ENCODE measurements at places on chromosomes 4 and X.

GRCh38 chr4:42906891-42907759 is 14.6 kb downstream of the GRXCR1 start:
- DNase-seq, result no peak

- no peak for DNase-seq
These were observed 206.7 kb downstream of the RASL11B start for GRCh38 chr4:53068755-53069330.

DNA sequence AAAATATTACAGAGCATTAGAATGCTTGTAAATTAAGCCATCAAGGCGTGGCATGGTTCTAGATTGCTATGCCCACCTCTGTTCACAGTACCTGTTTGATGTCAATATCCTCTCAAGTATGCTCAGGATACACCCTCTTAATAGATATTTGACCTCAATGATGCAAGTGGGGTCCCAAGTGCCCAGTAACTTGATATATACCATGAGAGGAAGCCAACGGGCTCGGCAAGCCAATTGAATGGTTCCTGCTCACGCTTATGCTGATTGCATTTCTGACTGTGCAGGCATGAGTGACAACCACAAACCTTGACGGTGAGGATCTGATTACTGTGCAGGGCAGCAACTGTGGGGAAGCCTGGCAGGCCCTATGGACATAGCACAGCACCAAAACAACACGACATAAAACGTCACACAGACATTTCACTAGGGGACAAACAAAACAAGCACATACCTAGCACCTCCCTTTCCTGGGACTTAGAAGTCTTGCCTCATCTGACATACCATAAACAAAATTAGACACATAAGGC is 179.1 kb upstream of the ETNPPL start:
- no peak for DNase-seq

DNA sequence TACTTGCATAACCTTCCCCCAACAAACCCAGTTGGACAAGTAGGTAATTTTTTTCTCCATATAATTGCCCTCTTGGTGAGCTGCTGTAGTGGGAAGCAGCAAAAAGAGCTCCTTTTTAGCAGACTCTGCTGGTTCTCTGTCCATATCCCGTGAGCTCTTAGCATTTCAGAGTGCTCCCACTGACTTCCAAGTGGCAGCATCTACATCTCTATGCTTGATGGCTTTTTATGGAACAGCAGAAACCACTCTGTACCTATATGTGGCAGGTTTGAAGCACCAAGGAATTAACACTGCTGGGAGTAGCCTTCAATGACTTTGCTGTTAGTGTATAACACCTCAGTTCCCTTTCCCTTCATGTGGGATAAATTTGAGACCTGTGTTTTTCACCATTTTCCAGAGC is 168.4 kb upstream of the NHS start:
- no peak for DNase-seq

DNA sequence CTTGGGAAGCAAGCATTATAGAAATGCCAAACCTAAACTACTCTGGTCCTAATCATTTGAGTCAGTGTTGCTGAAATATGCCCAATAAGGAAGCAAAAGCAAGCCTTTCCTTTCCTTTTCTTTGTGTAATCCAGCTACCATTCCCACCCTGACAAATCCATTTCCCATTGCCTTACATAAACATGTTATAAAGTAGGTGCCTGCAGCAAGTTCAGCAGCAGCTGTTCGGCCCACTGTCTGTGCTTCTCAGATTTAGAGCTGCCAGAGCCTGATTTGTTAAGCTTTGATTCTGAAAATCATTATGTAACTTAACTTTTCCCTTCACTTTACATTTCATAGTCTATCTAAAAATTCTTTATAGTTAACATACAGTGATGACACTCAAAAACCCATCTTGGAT is 148.6 kb downstream of the EPHA5 start:
- DNase-seq, result no peak

DNA sequence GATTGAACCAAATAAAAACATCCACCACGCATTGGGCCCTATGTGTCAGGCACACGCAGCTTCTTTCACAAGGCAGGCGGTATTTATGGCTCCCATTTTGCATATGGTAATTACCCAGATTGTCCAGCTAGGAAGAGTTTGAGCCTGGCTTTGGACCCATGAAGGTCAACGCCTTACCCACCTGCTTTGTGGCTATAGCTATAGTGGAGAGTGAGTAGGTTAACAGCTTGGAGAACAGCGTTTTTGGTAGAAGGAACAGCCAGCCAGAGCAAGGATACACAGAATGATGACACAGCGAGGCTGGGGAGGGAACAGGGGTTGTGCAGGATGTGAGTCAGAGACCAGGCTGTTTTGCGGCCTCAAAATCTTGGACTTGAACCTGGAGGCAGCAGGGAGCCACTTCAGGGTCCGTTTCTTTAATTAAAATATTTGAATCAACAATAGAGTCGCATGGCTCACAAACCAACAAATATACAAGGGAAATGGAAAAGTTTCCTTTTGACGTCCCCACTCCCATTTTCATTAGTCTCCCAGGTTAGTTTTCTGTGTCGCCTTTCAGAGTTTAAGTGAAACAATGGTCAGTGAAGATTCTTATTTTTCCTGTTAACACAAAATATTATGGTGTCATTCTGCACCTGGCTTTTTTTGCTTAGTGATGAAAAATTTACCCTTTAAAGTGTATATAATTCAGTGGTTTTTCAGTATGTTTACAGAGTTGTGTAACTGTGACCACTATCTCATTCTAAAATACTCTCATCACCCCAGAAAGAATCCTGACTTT is 118.2 kb upstream of the STX18 start:
- peak; percentile 73 for DNase-seq

DNA sequence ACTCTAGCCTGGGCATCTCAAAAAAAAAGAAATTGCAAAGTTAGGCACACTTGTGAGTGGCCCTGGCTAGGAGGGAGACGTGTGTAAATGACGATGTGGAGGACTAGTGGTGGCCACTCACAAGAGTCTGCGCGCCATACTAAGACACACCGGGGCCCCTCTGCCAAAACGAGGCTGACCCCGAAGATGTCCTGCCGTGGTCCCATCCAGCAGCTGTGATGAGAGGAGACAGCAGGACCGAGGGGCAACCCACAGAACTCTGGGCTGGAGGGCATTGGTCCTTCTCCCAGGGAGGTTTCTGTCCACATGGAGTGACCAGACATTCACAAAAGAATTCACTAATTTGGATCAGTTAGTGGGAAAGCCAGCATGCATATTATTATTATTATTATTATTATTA is 47.4 kb downstream of the NOP14 start:
- no peak for DNase-seq

DNA sequence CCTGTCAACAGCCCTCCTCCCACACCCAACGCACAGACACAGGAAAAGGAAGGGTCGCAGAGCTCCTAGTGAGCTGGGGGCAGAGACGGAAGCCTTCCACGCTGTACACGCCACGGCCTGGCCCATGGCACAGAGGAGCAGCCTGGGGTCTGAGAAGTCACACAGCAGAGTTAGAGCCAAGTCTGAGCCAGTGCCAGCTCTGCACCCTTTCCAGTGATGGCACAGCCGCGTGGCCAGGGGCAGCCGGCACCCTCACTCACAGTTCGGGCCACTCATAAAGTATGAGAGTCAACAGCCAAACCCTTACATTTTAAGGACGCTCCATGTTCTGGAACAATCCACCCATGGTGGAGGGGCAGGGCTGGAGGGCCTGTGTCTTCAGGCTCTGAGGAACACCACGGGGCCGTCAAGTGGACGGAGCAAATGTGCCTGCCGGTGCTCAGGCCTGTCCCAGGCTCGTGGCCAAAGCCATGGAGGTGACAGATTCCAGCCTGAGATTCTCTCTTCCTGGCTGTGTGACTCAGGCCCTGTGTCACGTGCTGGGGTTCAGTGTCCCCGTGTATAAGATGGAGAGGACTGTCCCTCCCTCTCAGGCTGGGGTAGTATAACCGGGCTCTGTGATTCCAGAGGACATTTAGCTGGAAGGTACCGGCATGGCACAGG is 91.2 kb downstream of the ABLIM2 start:
- no peak for DNase-seq

DNA sequence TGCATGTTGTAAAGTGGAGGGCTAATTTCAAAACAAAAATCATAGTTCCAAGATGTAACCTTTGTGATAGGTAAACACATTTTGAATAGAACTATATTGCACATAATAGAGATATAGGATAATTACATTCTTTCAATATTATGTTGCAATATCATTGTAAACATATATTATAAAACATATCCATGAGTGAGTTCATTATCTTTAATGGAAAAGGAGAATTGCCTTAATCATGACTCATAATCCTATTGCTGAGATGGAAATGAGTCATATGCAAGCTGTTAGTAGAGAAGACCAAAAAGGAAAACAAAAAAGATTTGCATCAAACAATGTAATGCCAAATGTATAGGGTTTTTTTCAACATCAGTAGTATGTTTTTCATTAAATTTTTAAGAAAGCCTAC is 73.7 kb upstream of the WDR44 start:
- no peak for DNase-seq

GRCh38 chrX:125492439-125492838 is 172.8 kb downstream of the TEX13C start:
- DNase-seq, result no peak

- no peak for DNase-seq
These were observed 90.6 kb downstream of the DCAF8L2 start for GRCh38 chrX:27680726-27681125.

DNA sequence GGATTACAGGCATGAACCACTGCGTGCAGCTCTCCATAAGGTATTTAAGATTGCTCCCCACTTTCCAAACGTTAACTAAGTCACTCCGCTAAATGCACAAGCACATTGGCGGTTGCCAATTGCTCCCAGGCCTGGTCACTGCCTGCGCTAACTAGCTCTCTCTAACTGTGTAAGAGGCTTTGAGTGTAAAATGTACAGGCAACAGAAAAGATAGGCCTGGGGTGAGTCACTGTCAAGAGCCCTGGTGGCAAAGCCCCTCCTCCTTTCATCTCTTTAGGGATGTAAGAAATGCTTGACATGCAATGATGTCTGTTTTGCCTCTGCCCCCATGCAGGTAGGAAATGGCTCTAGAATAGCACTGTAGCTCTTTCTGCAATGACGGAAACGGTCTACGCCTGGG is 329.7 kb upstream of the GATB start:
- peak; percentile 30 for DNase-seq

All from HTR-8/SVneo (cell line).